RPMI7951 (cell line): ENCODE measurements at places on chromosomes 16 and 17. TPM values are rescaled to one million over a fixed set of nuclear protein-coding genes. Genes with fewer than 3 reads are reported as not detected.

- DNase-seq = no peak
Measured at GRCh38 chr17:7882068-7882467, 6.5 kb upstream of the CHD3 start.

DNA sequence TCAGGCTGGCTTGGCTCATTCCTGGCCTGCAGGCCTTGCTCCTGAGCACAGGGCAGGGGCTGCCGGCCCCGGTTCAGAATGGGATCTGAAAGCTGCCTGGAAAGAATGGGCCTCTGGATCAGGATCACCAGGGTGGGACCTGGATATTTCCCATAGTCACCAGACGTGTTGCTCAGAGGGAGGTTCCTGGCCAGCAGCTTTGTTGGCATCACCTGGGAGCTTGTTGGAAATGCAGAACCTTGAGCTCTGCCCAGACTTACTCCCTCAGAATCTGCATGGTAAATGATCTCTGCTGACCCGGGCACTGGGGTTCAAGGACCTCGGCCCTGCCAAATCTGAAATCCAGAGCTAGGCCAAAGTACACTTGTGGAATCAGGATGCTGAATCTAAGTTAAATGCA is 29.5 kb upstream of the MED9 start:
- no peak for DNase-seq

DNA sequence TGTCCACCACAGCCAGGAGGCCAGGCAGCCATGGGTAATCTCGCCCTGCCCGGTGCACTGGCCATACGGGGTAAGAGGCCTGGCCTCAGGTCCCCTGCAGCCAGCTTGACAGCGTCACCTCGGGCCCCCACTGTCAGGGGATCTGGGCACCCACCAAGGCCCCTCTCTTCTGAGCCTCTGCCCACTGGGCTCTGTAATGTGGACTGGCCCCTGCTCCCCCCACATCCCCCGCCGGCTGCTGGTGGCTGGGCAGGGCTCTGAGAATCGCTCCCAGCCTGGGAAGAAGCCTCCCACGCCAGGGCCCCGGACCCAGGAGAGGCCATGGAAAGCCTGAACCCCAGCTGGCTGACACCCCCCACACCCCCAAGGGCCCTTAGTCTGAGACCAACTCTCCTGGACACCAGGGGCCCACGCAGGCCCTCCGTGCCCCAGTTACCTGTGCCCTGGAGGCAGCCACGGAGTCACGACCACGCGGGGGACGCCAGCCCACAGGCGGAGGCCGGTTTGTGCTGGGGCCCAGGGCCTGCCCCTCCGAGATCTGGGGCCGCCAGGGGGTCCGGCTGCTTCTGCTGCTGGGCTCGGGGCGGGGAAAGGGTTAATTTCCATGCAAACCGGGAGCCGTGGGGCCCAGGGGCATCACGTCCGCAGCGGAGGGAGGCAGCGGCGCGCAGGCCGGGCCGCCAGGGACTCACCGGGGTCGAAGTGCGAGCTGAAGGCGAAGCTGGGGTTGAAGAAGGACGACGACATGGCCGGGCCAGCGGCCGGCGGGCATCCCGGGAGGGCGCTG is at the start of gene PVALEF:
Gene PVALEF, plus strand, starts transcription at position 262 of the 787 bp plus-strand sequence. CDS start 15,720 bp downstream, outside the sequence.
- no peak for DNase-seq

- no peak for DNase-seq
Measured at GRCh38 chr17:57242148-57242547, 14.2 kb upstream of the MSI2 start.

NPIPA3 gene
- total RNA-seq = 0.29 and 0.48 TPM in 2 replicates

ALG1 gene
- total RNA-seq = 13.1 and 22.7 TPM in 2 replicates
